Stimulated activated CD8-positive, alpha-beta memory T cell treated with anti-CD3 and anti-CD28 coated beads, Interleukin-2, amount 100 ng/mL, for 48 hours (primary cell): ENCODE measurements at places on chromosomes 12 and 14.

GRCh38 chr14:72740504-72740961 is 153.4 kb downstream of the DPF3 start:
- no peak for DNase-seq

DNA sequence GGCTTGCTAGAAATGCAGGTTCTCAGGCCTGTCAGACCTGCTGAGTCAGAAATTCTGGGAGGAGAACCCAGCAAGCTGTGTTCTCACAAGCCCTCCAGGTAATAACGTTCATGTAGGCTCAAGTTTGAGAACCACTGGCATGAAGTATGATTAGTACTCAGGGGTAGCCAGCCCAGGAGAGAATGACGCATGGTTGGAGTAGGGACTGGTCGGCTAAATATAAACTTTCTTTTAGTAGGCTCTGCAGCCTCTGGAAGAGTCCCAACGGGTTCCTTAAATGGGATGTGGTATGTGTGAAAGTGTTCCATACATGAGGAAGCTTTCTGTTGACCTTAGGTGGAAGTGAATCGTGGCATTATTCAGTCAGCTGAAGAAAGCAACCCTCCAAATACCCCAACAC is 209.3 kb downstream of the SLC41A2 start:
- no peak for DNase-seq

- DNase-seq, result no peak
Observed at GRCh38 chr12:62684570-62685295, 218.1 kb downstream of the MON2 start.

DNA sequence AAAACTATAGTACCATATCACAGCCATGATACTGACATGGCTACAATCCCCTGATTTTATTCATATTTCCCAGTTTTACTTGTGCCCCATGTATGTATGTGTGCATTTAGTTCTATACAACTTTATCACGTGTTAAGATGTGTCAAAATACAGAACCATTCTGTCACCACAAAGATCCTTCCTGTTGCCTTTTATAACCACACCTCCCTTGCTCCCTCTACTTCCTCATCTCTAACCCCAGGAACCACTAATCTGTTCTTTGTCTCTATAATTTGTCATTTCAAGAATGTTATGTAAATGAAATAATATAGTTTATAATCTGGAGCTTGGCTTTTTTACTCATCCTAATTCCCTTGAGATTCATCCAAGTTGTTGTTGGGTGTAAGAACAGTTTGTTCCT is 358.4 kb downstream of the DPF3 start:
- DNase-seq, result no peak

GRCh38 chr14:50762001-50762930 is 68.7 kb downstream of the NIN start:
- peak; percentile 36 for DNase-seq

DNA sequence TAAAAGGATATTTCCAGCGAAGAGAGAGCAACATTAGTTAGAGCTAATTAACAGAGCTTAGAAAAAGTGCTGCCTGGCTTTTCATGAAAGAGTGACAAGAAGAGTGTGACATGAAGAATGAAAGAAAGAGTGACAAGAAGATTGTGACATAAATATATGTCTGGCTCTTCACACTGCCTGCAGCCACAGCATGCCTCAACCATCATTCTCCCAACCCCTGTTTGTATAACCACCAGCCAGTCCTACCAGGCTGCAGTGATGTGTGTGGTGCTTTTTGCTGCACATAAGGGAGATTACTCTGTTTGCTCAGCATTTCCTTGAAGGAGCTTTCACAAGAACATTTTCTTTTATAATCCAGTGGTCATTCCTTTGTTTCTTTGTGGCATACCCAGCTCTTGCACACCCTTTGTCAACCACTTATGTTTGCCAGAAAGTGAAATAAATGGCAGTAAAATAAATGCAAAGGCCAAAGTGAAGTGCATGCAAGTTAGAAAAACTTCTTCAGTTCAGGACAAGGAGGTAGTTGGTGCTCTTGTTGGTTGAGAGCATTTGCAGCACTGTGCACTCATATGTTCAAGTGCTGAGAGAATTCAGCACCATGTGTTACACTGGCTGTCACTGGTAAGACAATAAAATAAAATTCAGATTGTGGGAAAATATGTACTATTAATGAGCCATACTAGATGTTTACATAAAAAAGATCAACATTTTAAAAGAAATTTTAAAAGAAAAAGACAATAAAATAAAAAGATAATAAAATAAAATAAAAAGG is 50.6 kb downstream of the KIF21A start:
- DNase-seq, result no peak

DNA sequence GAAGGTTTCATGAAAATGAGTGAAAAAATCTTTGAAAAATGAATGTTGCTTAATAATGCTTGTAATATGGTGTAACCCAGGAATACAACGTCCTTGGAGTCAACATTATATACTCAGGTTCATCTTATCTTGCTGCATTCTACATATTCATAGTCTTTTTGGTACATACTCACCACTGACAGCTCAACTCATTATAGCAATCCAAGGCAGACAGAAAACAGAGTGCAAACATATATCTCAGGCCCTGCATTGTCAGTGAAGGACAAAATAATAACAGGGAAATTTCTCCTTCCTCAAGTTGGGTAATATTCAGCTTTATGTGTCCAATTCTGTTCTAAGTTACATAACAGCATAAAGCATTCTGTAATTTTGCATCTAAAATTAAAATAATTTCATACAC is 1353.0 kb upstream of the SEL1L start:
- no peak for DNase-seq

DNA sequence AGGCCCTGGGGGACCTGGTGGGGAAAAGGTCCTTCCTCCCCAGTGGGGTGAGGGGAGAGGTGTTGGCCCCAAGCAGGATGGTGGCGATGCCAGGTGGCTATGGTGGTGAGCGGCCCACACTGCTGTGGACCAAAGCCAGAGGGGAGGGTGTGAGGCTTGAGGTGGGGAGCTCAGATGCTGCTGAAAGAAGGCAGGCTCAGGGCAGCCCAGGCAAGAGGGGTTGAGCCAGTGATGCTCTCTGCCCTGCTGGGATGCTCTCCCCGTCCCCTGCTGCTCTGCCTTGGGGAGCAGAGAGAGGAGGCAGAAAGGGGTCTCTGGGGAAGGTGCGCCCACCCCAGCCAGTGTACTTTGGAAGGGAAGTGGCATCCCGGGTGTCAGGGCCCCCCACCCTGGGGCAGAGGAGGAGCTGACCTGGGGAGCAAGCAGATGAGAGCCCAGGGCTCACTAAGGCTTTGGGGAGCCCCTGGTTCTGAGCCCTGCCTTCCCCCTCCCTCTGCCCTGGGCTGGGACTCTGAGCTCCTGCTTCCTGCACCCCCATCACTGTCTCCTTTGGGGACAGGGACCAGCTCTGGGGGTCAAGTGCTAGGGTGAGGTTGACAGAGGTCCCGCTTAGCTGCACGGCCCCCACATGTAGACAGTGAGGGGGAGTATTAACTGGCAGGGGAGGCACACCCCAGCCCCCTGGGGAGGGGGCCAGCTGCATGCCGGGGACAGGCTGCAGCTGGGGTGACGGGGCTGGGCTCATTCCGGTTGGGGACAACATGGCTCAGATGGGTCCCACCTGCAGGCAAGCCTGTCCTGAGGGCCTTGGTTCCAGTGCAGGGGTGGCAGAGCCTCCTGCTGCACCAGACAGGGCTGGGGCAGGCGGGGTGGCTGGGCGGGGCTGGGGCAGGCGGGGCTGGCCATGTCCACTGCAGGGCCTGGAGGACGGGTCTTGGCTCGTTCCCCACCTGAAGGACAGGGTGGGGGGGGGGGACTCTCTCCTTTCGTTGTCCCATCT is 124.4 kb downstream of the KIF26A start:
- DNase-seq, result no peak

DNA sequence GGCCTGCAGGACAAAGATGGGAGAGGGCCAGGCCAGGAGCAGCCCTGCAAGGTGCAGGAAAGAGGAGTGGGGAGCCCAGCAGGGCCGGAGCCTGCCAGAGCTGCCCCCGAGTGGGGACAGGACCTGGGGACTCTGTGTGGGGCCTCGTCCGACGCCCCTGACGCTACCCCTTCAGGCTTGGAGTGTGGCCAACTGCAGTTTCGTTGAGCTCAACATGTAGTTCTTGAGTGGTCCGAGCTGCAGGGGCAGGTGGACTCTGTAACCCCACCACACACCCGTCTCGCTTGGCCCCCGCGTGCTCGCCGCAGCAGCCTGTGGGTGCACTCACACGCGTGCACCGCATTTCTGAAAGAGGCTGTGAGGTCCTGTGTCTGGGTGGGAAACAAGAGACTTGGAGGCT is 2.0 kb downstream of the ASPG start:
- no peak for DNase-seq

GRCh38 chr12:132218915-132219314 is 74.7 kb downstream of the NOC4L start:
- no peak for DNase-seq

DNA sequence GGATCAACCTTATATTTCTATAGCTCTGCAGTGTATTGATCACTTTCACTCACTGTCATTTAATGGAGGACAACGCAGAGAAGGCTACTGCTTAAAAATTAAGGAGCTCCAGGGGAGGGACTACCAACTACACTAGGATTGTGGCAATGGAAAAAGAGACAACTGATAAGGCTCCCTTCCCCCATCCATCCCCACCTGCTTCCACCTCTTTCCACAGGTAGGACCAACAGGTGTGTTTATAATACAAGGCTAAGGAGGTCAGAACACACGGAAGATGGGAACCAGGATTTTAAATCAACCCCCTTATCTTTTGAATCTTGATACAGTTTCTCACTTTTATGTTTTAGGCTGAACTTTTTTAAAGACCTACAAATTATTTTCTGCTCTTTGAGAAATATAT is 90.8 kb downstream of the STAB2 start:
- no peak for DNase-seq
